ENCODE measurements at places on chromosomes 7 and 10.

DNA sequence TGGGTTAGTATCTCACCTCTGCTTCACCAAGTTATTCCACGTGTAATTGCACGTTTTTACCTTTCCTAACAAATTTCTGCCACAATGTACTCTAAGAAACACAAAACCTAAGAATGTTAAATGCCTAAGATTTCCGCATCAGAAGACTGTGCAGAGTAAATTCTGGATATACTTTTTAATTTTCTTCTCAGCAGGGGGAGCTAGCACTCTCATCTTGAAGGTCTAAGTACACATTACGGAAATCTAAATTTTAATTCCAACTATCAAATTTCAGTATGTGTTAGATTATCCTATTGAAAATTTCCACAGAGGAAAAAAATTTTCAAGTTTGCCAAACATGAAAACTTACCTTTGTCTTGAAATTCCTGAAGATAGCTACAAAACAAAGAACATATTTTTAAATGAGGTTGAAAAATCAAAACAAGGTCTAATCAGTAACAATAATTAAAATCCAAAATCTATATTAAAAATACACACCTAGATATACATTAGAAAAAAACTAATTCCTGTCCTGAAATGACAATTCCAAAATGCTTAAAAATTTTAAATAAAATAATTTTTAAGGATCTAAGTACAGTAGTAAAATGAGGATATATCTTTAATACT is 10.5 kb downstream of the SKAP2 start:
- DNase-seq = peak; percentile 20

- no peak for DNase-seq
Measured at GRCh38 chr10:98921316-98921715, 314.3 kb downstream of the HPSE2 start.

DNA sequence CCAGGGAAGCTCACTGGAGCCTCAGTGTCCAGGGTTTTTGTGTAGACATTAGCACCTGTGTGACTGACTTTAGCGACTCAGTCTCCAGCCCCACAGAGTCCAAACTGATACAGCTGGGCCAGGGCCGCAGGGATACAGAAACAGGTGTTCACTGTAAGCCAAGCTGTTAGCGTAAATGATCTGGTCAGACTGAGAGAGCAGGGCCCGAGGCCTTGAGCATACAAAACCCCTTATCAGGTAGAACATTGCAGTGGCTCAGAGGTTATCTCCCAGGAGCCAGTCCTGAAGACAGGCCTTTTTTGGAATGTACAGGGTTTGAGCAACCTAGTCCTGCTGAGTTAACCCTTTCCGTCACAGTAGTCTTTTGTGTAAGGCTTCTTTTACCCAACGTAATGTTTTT is 25.0 kb downstream of the LHPP start:
- no peak for DNase-seq

GRCh38 chr10:71279590-71280170 is 39.4 kb upstream of the SLC29A3 start:
- no peak for DNase-seq

DNA sequence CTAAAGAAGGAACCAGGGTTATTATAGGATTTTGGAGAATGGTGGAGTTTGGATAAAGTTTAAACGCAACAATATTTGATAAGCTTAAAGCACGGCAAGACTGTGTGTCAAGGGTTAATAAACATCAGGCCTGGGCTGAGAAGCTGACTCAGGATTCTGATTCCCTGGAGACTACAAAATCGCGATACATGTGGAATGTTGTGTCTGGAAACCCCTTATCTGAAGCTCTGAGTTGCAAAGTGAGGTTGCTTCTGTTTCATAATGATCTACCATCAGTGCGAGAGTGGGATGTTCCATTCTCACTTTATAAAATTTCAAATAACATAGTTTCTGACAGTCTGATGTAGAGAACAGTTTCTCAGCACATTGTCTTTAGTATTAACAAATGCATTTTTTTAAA is 7.8 kb downstream of the C1GALT1 start:
- peak; percentile 71 for DNase-seq

DNA sequence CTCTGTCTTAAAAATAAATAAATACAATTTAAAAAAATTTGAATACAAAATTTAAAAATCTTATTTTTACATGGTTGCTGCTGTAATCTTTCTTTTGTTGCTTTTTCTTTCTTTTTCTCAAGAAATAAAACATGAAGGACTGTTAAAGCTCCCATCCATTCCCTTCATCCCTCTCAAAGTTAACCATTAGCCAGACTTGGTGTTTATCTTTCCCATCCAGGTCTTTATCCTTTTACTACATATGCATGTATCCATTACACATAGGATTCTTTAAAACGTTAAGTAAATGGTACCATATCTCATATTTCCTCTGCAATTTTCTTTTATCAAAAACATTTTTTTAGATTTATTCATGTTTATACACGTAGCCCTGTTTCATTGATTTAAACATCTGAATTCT is 70.1 kb downstream of the CREB3L2 start:
- DNase-seq = no peak

DNA sequence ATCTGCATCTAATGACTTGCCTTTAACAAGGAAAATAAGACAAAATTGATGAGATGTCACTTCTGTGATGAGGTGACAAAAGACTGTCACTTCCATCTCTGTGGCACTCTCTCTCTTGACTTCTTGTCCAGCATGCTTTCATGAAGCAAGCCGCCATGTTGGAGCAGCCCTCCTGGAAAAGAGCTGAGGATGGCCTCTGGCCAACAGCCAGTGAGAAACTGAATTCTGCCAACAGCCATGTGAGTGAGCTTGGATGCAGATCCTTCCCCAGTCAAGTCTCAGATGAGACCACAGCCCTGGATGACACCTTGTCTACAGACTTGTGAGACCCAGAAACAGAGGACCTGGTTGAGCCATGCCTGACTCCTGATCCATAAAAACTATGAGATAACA is 412.6 kb upstream of the SHH start:
- DNase-seq = no peak
